ENCODE measurements at places on chromosomes 16 and 17.

DNA sequence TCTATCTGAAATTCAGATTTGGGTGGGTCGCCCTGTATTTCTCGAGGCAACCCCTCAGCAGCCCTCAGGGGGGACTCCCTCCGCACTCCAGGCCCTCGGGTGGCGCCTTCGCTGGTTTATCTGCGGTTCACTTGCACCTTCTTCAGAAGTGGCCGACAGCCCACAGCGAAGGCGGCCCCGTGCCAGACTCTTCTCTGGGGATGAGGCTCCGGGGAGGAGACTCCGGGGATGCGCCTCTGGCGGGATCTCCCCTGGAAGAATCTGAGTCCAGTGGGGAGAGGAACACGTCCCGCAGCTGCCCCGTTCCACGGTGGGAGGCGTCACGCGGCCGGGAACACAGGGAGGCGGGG, 63.9 kb upstream of the DNAJA2 start:
- DNase-seq, result peak; percentile 74
- no peak overlapping the region for H3K27ac ChIP-seq
- peaks cover 5% of the 10 kb centered on the region for H3K27me3 ChIP-seq
- H3K4me1 ChIP-seq, result no peaks in the 10 kb centered on the region

DNA sequence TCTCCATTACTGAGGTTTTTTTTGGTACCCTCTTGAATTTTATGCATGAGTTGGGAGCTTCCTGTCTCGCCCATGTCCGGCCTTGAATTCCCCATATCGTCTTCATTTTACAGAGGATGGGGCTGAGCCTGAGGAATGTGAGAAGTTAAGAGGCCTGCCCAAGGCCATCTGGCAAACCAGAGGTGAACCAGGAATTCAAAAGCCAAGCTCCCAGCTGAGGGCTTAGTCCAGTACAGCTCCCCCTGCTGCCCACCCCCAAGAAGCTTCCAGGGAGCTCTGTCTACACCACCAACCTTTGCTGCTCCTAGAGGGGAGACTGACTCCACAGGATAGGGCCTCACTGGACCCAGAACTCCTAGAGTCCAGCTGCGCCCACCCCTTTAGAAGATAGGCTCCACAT, 20.7 kb upstream of the C16orf78 start:
- peak; percentile 78 for DNase-seq
- H3K4me3 ChIP-seq, result no peak overlapping the region
- peaks cover 9% of the 10 kb centered on the region for H3K27me3 ChIP-seq
- H3K27ac ChIP-seq, result no peak overlapping the region
- H3K36me3 ChIP-seq, result no peaks in the 10 kb centered on the region

- H3K27ac ChIP-seq, result no peak overlapping the region
- no peaks in the 10 kb centered on the region for H3K27me3 ChIP-seq
- no peak overlapping the region for H3K4me3 ChIP-seq
- DNase-seq, result no peak
- no peaks in the 10 kb centered on the region for H3K36me3 ChIP-seq
Measured at GRCh38 chr17:78599419-78599818, 22.2 kb upstream of the DNAH17 start.

GRCh38 chr16:77238593-77238992, 39.4 kb downstream of the SYCE1L start:
- no peaks in the 10 kb centered on the region for H3K27me3 ChIP-seq
- H3K4me1 ChIP-seq, result peaks cover 6% of the 10 kb centered on the region
- no peak overlapping the region for H3K4me3 ChIP-seq
- no peaks in the 10 kb centered on the region for H3K36me3 ChIP-seq
- no peak for DNase-seq

DNA sequence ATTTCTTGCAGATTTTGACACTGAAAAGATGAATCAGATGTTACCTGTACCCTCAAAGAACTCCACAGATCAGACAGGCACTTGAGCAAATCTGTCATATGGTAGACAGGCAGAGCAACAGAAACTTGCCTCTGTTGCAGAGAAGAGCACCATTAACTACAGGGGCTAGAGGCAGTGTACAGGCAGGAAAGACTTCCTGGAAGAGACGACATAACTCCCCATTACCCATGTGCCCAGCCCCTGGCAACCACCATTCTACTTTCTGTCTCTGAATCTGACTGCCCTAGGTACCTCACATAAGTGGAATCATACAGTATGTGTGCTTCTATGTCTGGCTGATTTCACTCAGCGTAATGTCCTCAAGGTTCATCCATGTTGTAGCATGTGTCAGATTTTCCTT, 15.5 kb downstream of the GFOD2 start:
- H3K4me1 ChIP-seq, result no peaks in the 10 kb centered on the region
- no peak for DNase-seq
- no peaks in the 10 kb centered on the region for H3K27me3 ChIP-seq
- H3K27ac ChIP-seq, result no peak overlapping the region
- no peak overlapping the region for H3K4me3 ChIP-seq

DNA sequence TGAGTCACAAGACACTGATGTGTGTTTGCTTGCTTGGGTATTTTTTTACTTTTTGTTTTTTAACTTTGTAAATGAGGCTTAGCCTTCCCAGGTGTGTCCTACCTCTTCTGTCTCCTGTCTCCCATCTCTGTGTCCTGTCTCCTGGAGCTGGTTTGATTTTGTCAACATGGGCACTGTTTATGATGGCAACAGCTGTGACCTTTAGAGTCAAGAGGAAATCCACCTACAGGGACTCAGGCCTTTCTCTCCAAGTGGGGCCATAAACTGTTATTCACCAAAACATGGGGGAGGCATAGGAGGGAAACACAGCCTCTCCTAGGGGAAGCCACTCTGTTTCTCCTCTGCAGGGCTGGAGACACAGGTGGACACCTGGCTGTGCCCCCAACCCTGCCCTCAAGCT, 13.1 kb upstream of the PLCG2 start:
- H3K27me3 ChIP-seq, result no peaks in the 10 kb centered on the region
- H3K36me3 ChIP-seq, result no peaks in the 10 kb centered on the region
- DNase-seq, result no peak
- H3K27ac ChIP-seq, result no peak overlapping the region
- no peaks in the 10 kb centered on the region for H3K4me1 ChIP-seq
- H3K4me3 ChIP-seq, result no peak overlapping the region

DNA sequence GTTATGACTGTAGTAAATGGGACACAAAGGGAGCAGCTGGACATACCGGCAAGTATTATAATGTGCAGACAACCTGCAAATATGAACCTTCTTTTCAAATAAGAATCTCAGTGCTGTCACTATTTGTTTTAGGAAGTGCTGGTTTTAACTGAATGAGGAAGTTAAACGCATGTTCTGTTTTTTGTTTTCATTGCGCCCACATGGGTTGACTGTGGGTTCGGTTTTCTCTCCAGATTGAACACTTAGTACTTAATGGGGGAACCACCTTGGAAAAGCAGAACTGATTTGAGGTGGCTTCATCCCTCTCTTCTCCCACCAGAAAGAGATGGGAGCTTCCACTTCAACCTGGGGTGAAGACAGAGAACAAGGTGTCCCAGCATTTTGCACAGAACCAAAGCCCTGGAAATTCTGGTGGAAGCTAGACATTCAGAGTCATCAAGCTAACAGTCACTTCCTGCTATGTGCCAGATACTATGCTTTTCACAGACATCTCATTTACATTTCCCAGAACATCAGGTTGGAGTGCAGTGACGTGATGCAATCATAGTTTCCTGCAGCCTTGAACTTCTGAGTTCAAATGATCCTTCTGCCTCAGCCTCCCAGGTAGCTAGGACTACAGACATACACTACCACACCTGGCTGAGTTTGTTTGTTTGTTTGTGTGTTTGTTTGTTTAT, 149.8 kb downstream of the CDH13 start:
- DNase-seq, result no peak
- no peaks in the 10 kb centered on the region for H3K27me3 ChIP-seq
- H3K36me3 ChIP-seq, result no peaks in the 10 kb centered on the region
- H3K4me3 ChIP-seq, result no peak overlapping the region
- no peak overlapping the region for H3K27ac ChIP-seq

DNA sequence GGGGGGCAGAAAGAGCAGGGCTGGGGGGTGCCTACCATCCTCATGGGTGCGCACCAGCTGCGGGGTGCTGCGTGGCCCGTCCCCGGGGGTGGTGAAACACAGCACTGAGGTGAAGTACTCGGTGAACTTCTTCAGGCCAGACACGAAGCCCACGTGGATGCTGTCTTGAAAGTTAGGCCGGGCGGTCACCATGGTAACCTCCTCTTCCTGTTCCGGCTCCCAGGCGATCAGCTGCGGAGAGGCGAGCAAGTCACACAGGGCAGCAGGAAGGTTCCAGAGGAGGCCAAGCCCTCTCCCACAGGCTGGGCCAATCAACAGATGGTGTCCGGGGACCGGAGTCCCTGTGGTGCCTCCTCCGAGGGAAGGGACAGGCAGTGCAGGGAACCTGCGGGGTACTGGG, 90.1 kb upstream of the CDC42EP4 start:
- H3K4me1 ChIP-seq, result no peaks in the 10 kb centered on the region
- peak; percentile 89 for DNase-seq
- H3K27me3 ChIP-seq, result no peaks in the 10 kb centered on the region
- H3K36me3 ChIP-seq, result no peaks in the 10 kb centered on the region
- H3K27ac ChIP-seq, result no peak overlapping the region

- peak; percentile 87 for DNase-seq
- no peaks in the 10 kb centered on the region for H3K27me3 ChIP-seq
- no peak overlapping the region for H3K27ac ChIP-seq
- H3K4me3 ChIP-seq, result peak overlapping the region; percentile 84
Measured at GRCh38 chr16:30958175-30959079, 873 bp downstream of the SETD1A start.

GRCh38 chr17:65051922-65052321, 4.6 kb downstream of the GNA13 start:
- peaks cover 61% of the 10 kb centered on the region for H3K36me3 ChIP-seq
- H3K27ac ChIP-seq, result no peak overlapping the region
- no peaks in the 10 kb centered on the region for H3K27me3 ChIP-seq
- peaks cover 6% of the 10 kb centered on the region for H3K4me1 ChIP-seq
- DNase-seq, result no peak
- no peak overlapping the region for H3K4me3 ChIP-seq

DNA sequence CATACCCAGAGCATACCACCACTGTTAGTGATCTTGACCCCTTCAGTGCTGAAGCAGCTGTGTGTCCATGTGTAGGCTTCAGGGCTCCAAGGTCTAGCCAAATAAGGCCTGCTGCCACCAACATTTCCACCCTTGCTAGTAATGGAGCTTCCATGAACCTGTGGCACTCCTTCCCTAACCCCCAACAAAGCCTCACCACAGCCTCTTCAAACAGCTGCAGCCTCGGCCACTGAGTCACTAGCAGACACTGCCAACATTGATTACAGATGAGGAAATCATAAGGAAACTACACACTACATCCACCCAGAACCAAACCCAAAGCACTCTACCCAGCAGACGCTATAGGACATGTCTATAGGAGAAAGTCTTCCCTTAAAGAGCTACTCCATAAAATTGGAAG, 610.7 kb downstream of the KCNJ2 start:
- no peaks in the 10 kb centered on the region for H3K4me1 ChIP-seq
- no peaks in the 10 kb centered on the region for H3K27me3 ChIP-seq
- no peaks in the 10 kb centered on the region for H3K36me3 ChIP-seq
- DNase-seq, result no peak
- H3K27ac ChIP-seq, result no peak overlapping the region
- H3K4me3 ChIP-seq, result no peak overlapping the region

DNA sequence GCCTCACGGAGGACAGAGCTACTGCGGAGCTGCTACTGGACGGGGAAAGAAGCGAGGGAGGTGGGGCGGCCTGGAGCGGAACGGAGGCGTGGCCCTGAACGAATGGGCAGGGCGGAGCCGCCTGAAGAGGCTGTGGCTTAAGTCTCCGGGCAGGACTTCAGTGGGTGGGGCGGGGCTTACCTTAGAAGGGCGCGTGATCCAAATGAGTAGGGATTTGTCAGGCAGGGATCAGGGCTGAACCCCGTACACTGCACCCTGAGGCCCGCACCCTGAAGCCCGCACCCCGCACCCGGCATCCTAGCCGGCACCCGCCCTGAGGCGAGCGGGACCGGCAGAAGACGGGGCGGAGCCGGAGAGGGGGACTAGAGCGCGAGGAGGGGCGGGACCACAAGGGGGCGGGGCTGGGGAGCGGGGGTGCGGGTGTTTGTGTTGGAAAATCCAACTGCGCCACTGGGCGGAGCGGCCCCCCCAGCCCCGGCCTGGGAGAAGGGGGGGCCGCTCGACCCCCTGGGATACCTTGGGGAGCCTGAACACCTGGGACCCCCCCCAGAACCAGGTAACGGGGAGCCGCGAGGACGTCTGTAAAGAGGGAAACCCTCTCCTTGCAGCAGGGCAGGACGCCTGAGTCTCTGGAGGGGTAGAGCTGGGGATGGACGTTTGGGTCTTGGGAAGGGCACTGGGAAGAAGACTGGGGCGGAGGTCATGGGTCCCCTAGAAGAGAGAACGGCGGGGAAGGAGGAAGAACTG, at the start of gene KDM6B:
KDM6B (plus strand) TSS at position 423 of the 747 bp plus-strand sequence. CDS start 11,338 bp downstream, outside the sequence.
- peak within 1 kb of the TSS; percentile 97 for H3K27ac ChIP-seq
- DNase-seq, result peak; percentile 98
- H3K36me3 ChIP-seq, result no peaks in the 10 kb centered on the region
- H3K27me3 ChIP-seq, result peaks cover 31% of the 10 kb centered on the region
- peak within 1 kb of the TSS; percentile 85 for H3K4me3 ChIP-seq

DNA sequence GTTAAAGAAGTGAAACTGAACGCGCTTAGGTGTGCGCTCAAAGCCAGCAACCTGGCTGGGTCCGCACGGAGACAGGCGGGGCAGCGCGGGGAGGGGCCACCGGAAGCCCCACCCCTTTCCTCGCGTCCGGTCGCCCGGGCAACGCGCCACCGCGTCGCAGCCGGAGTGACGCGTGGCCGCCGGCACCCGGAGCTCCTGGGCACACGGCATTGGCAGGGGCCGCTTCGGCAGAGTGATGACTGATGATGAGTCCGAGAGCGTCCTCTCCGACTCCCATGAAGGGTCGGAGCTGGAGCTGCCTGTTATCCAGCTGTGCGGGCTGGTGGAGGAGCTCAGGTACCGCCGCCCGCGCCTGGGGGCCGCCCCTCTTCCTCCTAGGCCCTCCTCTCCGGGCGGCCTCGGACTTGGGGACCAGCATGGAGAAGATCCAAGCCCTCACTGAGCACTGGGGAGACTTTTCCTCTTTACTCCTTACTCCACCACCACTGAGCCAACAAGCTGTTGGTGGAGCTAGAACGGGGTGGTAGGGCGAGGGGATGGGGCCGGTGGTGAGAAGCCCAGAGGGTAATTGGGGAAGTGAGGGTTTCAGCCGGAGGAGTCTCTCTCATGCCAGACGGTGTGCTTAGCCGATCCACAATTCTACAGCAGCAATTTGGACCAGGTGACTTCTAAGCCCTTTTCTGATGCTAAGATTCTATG, 44.9 kb downstream of the PRSS54 start:
- peak overlapping the region; percentile 19 for H3K27ac ChIP-seq
- H3K4me3 ChIP-seq, result peak overlapping the region; percentile 90
- no peaks in the 10 kb centered on the region for H3K36me3 ChIP-seq
- no peaks in the 10 kb centered on the region for H3K4me1 ChIP-seq
- DNase-seq, result peak; percentile 95

- peaks cover 2% of the 10 kb centered on the region for H3K4me1 ChIP-seq
- DNase-seq, result no peak
- no peak overlapping the region for H3K27ac ChIP-seq
- H3K27me3 ChIP-seq, result no peaks in the 10 kb centered on the region
- no peaks in the 10 kb centered on the region for H3K36me3 ChIP-seq
Measured at GRCh38 chr17:53148058-53148457, 674.7 kb upstream of the KIF2B start.

DNA sequence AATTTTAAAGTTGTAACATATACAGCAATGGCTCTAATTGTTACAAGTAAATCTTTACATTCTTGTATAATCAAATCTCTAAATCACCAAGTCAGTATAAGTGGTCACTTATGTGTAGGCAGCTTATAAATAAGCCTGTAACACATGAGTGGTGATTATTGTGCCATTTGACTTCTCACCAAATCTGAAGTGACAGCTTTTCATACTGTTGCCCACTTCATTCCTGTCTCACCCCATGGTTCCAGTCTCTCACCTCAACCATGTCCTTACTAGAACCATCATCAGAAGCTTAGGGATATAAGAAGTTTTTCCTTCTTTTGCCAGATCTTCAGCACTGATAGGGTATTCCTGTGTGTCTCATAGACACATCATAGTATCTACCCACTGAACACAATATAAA, 23.5 kb downstream of the TNRC6A start:
- H3K4me1 ChIP-seq, result no peaks in the 10 kb centered on the region
- no peak overlapping the region for H3K4me3 ChIP-seq
- H3K36me3 ChIP-seq, result peaks cover 31% of the 10 kb centered on the region

Data from endodermal cell (in vitro differentiated cells).